ENCODE measurements at places on chromosomes 16 and 17.

DNA sequence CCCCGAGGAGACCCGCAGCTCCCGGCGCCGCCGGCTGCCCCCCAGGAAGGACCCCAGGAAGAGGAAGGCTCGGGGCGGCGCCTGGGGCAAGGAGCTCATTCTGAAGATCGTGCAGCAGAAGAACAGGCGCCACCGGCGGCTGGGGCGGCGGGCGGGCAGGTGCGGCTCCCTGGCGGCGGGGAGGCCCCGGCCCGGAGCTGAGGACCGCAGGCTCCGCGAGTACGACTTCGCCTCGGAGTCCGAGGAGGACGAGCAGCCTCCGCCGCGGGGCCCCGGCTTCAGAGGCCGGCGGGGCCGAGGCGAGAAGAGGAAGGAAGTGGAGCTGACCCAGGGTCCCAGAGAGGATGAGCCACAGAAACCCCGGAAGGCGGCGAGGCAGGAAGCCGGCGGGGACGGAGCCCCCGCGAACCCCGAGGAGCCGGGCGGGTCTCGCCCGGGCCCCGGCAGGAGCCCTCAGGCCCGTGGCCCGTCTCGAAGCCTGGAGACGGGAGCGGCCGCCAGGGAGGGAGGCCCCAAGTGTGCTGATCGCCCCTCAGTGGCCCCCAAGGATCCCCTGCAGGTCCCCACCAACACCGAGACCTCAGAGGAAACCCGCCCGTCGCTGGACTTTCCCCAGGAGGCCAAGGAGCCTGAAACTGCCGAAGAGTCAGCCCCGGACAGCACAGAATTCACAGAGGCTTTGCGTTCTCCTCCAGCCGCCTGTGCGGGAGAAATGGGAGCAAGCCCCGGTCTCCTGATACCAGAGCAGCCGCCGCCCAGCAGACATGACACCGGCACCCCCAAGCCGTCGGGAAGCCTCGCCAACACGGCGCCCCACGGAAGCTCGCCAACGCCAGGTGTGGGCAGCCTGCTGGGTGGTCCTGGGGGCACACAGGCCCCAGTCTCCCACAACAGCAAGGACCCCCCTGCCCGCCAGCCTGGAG is 22.3 kb upstream of the ZFPM1 start:
- DNase-seq: no peak

GRCh38 chr17:1605681-1606351 is 22.8 kb downstream of the SLC43A2 start:
- DNase-seq: no peak

DNA sequence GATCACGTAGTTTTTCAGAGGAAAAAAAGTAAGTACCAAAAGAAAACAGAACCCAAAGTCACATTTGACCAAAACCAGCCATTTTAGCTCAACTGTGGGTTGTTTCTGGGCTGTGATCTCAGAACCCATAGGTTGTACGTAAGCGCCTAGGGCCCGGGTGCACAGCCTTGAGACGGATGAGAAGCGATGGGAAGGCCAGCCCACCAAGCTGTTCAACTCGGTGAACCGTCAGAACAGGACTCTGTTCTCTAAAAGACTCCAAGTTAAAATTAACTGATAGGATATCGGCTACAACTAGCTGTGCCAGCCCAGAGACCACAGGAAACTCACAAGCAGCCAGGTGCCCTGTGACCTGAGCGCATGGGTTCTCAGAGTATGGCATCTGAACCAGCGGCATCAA is 28.3 kb downstream of the USP22 start:
- DNase-seq: no peak

DNA sequence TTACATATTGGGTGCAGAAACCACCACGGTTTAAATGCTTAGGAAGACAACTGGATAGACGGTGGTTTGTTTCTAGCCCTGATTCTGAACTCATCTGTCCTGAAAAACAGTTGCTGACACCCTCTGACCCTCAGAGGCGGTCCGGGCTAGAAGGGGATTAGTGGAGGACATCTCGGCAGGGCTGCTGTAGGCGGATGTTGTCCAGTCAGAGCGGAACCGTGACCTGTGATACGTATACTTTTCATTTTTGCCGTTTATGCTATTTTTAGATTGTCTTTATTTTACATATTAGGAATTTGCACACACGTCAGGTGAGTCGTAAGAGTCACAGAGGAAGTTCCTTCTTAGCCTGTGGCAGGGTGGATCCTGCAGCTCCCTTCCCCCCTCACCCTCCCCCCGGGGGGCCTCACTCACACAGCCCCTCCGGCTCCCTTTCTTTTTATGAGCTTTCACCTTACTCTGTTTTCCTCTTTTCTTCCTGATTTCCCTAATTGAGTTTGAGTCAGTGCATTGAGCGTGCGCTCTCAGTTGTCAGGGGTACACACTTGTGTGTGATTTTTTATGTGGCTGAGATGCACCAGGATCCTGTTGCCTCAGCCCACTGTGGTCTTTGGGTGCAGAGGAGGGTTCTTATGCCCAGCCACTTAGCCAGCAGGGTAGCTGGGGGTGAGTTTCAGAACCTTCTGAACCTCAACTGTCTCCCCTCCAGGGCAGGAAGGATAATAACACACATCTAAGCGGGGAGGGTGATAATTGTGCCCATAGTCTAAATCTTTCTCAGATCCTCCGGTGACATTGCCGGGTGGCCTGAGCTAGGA is 211.1 kb upstream of the CHMP6 start:
- DNase-seq: no peak

GRCh38 chr16:5196204-5196603 is 98.6 kb upstream of the EEF2KMT start:
- no peak for DNase-seq

- no peak for DNase-seq
These were observed 21.8 kb upstream of the DNAI2 start for GRCh38 chr17:74252211-74252610.

- no peak for DNase-seq
These were observed 56.3 kb downstream of the MPHOSPH6 start for GRCh38 chr16:82113741-82114140.

GRCh38 chr17:2898255-2898926 is 102.2 kb downstream of the RAP1GAP2 start:
- DNase-seq: no peak

DNA sequence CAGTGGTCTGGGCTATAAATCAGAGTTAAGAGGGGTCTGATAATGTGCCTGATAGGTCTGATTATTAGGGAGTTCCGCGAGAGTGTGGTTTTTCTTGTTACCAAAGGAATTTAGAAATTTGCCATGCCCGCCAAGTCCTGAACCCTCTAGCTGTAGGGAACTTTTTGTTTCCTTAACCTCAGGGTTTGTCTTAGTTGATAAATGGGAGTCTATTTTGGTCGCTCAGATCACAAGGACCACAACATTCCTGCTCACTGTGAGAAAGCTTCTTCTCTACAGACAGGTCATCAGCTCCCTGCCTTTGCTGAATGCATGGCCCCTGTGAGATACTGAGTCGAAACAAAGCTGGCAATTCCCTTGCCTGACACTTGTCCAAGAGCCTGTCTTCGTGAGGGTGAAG is 497.8 kb downstream of the HS3ST4 start:
- DNase-seq: no peak

DNA sequence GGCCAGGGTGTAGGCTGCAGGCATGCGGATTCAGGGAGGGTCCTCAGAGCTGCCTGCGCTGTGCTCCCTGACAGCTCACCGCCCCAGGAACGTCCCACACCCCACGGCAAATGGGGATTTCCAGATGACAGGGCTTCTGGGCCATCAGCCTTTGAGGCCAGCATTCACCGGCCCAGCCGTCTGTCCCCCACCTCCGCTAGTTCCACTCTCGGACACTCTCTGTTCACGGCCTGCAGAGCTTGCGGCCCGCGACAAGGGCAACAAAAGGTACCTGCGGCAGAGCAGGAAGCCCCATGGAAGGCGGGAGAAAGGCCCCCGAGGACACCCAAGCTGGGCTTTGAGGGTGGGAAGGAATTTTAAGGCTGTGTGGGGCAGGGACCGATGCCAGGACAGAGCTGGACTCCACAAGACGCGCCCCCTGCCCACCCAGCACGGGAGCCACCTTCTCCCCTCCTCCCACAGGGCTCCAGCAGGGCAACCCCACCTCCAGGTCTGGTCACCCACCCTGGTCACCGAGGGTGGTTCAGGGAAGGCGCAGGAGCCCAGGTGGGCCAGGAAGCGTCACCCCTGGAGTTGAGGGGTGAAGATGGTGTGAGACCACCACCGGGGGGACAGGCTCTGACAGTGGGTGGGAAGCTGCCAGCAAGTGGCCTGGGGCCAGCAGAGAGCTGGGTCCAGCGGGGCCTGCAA is 5.6 kb upstream of the CYBA start:
- no peak for DNase-seq

DNA sequence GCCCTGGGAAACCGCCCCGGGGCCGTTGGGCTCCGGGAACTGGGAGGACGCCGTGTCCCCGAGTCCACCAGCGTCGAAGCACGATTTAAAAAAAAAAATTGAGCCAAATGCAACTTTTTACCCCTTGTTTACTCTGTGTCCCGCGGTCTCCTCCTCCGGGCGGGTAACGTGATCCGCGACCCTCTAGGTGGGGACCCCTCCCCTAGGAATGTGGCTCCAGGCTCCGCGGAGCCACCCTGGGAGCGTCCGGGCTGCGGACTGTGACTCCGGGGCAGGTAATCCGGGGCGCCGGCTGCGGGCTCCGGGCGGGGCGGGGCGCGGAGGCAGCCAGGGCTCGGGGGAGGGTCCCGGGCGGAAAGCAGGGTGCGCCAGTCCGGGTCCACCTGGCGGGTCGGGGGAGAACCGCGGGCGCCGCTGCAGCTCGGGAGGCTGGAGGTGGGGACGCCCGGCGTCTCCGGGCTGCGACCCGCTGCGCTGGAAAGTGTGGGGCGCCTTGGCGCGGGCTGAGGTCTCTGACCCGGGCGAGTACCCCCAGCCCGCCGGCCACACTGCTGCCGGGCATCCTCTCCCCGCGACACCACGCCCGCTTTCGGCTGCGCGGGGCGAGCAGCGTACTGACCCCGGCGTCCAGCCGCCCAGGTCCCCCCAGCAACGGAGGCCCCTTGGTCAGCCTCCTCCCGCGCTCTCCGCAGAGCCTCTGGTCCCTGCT is 852 bp upstream of the HELZ start:
- DNase-seq: no peak

GRCh38 chr17:50361561-50362480 is 11.2 kb downstream of the MRPL27 start:
- peak; percentile 49 for DNase-seq

DNA sequence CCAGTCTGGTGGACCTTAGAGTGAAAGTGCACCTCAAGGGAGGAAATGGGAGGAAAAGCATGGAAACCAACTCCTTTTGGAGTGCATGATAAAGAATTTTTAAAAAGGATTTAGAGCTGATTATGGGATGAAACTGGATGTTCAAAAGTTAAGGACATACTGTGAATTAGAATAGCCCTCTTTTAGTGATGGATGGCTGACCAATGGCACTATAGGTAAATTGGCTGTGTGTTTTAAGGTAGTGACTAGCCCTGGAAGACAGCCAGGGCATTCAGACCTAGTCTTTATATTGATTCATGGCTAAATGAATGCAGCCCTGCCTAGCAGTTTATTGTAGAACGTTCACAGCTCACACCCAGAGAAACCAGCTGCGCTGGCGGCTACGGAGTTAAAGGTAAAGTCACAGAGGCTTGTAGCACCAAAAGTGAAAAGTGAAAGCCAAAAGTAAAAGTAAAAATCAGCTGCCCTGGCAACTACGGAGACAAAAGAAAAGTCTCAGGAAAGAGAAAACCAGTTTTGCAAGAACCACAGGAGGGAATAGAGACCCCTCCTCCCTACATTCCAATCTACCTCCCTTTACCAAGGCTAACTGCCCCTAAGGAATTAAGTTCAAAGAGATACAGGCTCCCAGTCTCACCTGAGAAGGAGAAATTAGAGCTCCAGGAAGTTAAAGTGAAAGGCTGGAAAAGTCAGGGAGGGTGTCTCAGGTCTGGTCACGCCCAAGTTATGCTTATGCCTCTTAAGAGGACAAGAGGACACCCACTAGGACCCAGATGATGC is 21.8 kb downstream of the ACSM1 start:
- DNase-seq: no peak

- DNase-seq: no peak
These were observed 2.3 kb upstream of the NT5M start for GRCh38 chr17:17300624-17301568.

DNA sequence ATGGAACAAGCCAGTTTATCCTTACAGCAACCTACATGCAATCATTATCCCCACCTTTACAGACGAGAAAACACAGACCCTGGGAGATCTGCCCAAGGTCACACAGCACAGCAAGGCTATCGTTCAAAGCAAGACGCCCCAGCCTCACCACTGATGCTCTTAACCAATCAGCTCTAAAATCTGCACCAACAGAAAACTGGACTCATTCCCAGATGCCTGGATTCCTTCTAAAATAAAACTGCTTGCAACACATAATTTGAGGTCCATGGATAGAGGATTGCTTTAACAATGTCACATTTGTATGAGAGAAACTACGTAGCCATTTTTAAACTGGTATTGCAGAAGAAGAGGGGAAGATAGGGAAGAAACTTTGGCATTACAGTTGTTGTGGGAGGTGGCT is 6.8 kb downstream of the COTL1 start:
- DNase-seq: no peak

GRCh38 chr16:19595043-19595767 is 39.7 kb downstream of the VPS35L start:
- DNase-seq: no peak

- no peak for DNase-seq
These were observed 12.1 kb downstream of the CD300A start for GRCh38 chr17:74478420-74479100.

GRCh38 chr17:69287168-69287567 is 39.8 kb downstream of the ABCA5 start:
- no peak for DNase-seq

- DNase-seq: no peak
These were observed 108.1 kb downstream of the SNX11 start for GRCh38 chr17:48215583-48216139.

GRCh38 chr16:11495066-11495407 is 91.7 kb downstream of the LITAF start:
- no peak for DNase-seq

- DNase-seq: no peak
These were observed 34.7 kb upstream of the DNAJA2 start for GRCh38 chr16:47008174-47008573.

DNA sequence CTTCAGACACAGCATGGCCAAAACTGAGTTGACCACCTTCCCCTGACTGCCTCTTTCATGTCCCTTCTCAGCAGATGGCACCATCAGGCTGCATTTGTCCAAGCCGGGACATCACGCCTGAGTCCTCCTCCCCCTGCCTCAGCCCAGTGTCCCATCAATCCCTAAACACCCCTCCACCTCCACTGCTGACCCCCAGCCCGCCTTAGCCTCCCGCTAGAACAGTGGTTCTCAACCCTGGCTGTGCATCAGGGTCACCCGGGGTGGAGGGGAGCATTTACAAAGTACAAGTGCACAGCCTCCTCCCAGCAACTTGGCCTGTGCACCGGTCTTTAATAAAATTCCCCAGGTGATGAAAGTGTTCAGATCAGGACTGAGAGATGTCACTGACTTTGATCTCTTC is 4.0 kb downstream of the C16orf82 start:
- no peak for DNase-seq

DNA sequence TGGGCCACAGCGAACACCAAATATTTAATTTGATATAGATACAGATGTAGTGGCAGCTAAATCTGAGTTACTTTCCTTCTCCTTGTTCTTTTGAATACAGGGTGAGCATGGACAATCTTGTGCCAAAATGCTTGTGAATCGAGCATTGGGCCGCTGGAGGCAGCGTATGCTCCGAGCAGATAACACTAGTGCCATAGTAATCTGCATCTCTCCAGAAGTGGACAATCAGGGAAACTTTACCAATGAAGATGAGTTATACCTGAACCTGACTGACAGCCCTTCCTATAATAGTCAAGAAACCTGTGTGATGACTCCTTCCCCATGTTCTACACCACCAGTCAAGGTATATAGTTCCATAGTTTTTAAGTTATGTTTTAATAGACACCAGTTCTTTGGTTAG is 21.2 kb upstream of the BCAS3 start:
- DNase-seq: no peak
